Activated CD8-positive, alpha-beta T cell treated with anti-CD3 and anti-CD28 coated beads for 36 hours (primary cell): ENCODE measurements at places on chromosomes 1 and 21.

DNA sequence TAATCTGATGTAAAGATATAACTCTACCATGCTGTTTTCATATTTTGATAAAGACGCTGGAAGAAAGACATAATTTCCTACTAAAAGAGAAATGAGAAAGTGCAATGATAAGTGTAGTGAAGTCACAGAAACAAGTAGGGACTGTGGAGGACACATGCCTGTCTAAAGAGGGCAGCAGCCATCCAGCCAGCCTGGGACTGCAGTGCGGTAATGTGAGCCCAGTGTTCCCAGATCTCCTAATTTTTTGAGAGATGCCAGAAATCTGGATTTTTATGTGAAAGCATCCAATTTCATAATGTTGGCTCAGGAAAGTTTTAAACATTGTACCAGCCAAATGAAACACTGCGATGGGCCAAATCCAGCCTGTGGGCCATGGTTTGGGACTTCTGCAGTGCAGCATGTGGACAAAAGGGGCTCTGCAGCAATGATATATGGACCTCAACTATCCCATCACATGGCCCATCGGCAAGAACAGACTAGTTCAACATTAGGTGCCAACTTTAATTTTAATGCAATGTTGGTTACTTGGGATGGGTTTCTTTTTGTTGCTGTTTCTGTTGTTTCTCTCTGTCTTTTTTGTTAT is 329.5 kb downstream of the LTN1 start:
- no peaks in the 10 kb centered on the region for H3K27me3 ChIP-seq
- DNase-seq, result no peak
- H3K36me3 ChIP-seq, result no peaks in the 10 kb centered on the region
- no peak overlapping the region for H3K27ac ChIP-seq

DNA sequence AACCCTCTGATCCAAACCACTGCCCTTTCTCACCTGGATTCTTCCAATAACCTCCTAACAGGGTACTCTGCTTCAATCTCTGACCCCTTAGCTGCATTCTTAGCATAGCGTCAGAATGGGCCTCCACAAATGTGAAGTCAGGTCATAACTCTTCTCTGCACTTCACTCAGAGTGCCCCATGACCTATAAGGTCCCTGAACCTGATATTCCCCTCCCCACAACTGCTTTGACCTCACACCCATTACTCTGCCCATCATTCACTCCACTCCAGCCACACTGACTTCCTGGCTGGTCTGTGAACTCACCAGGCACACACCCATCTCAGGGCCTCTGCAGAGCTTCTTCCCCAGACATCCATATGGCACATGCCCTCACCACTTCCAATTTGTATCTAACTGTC is 141.9 kb downstream of the ZNF281 start:
- H3K36me3 ChIP-seq, result no peaks in the 10 kb centered on the region
- DNase-seq, result no peak
- no peak overlapping the region for H3K4me3 ChIP-seq
- no peaks in the 10 kb centered on the region for H3K4me1 ChIP-seq
- H3K27me3 ChIP-seq, result no peaks in the 10 kb centered on the region

GRCh38 chr1:203692565-203693470 is 66.2 kb downstream of the ATP2B4 start:
- no peaks in the 10 kb centered on the region for H3K27me3 ChIP-seq
- H3K4me3 ChIP-seq, result no peak overlapping the region
- H3K36me3 ChIP-seq, result no peaks in the 10 kb centered on the region
- peak overlapping the region; percentile 50 for H3K27ac ChIP-seq
- no peak for DNase-seq
- peaks cover 20% of the 10 kb centered on the region for H3K4me1 ChIP-seq

DNA sequence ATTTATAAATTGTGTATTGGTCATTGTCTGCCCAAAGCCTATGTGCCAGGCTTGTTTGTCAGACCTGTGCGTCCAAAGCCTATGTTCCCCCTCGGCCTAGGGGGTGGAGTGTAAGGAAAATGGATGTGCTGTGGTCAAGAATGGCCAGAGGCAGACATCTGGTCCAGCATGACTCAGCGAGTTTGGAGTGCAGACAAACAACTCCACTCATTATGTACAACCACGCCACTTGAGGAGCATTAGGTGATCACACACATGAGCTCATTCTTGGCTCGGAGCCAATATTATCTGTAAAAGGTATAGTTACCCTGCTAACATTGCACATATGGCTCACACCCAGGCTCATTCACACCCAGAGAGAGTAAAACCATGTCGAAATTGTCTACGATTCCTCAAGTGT is 1047.6 kb upstream of the ADGRL4 start:
- H3K36me3 ChIP-seq, result no peaks in the 10 kb centered on the region
- H3K4me3 ChIP-seq, result no peak overlapping the region
- H3K4me1 ChIP-seq, result no peaks in the 10 kb centered on the region

DNA sequence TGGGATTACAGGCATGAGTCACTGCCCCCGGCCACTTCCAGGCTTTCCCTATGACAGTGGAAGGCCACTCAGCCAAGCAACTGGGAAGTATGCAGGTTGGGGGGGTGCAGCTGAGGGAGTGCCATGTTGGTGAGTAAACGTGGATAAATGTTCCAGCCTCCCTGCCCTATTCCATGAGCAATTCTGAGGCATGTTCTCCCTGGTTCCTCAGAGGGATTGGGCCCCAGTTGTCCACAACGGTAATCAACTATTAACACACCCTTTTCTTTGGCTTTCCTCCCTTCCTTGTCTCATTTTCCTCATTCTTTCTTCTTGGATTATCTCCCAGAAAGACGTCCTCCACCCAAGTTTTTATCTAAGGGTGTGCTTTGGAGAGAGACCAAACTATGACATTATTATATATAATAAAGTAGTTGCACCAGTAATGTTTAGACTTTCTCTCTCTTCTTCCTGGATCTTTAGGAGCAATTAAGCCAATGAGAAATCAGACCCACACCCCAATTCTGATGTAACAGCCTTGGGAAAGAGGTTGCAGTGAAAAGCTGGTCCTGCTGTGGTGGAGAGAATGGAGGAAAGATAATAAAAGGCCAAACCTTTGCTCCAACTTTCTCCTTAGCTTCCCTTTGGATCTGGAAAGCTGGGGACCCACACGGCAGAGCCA is 6.8 kb upstream of the SLAMF9 start:
- H3K4me3 ChIP-seq, result no peak overlapping the region
- no peak overlapping the region for H3K27ac ChIP-seq
- H3K27me3 ChIP-seq, result peaks cover 4% of the 10 kb centered on the region
- DNase-seq, result no peak
- peaks cover 3% of the 10 kb centered on the region for H3K4me1 ChIP-seq

DNA sequence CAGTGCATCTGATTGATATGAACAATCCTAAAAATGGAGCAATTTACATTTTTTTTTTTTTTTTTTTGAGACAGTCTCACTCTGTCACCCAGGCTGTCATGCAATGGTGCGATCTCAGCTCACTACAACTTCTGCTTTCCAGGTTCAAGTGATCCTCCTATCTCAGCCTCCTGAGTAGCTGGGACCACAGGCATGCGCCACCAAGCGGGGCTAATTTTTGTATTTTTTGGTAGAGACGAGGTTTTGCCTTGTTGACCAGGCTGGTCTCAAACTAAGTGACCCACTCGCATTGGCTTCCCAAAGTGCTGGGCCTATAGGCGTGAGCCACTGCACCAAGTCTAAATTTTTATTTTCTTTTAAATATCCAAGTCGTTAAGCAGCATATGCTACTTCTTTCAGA is 109.0 kb downstream of the FAF1 start:
- DNase-seq, result no peak
- H3K27me3 ChIP-seq, result no peaks in the 10 kb centered on the region
- H3K4me3 ChIP-seq, result no peak overlapping the region

GRCh38 chr1:44025816-44026215 is 5.4 kb downstream of the SLC6A9 start:
- H3K4me3 ChIP-seq, result no peak overlapping the region
- peaks cover 11% of the 10 kb centered on the region for H3K36me3 ChIP-seq
- H3K27me3 ChIP-seq, result no peaks in the 10 kb centered on the region
- no peak overlapping the region for H3K27ac ChIP-seq
- H3K4me1 ChIP-seq, result peaks cover 18% of the 10 kb centered on the region

GRCh38 chr1:112575154-112575804 is 43.7 kb downstream of the ST7L start:
- H3K4me1 ChIP-seq, result no peaks in the 10 kb centered on the region
- peaks cover 13% of the 10 kb centered on the region for H3K36me3 ChIP-seq
- H3K27me3 ChIP-seq, result no peaks in the 10 kb centered on the region
- H3K27ac ChIP-seq, result no peak overlapping the region
- no peak for DNase-seq

- no peak overlapping the region for H3K27ac ChIP-seq
- H3K36me3 ChIP-seq, result no peaks in the 10 kb centered on the region
- DNase-seq, result no peak
- no peaks in the 10 kb centered on the region for H3K4me1 ChIP-seq
- no peaks in the 10 kb centered on the region for H3K27me3 ChIP-seq
- H3K4me3 ChIP-seq, result no peak overlapping the region
Measured at GRCh38 chr1:100657876-100658715, 61.4 kb upstream of the VCAM1 start.

DNA sequence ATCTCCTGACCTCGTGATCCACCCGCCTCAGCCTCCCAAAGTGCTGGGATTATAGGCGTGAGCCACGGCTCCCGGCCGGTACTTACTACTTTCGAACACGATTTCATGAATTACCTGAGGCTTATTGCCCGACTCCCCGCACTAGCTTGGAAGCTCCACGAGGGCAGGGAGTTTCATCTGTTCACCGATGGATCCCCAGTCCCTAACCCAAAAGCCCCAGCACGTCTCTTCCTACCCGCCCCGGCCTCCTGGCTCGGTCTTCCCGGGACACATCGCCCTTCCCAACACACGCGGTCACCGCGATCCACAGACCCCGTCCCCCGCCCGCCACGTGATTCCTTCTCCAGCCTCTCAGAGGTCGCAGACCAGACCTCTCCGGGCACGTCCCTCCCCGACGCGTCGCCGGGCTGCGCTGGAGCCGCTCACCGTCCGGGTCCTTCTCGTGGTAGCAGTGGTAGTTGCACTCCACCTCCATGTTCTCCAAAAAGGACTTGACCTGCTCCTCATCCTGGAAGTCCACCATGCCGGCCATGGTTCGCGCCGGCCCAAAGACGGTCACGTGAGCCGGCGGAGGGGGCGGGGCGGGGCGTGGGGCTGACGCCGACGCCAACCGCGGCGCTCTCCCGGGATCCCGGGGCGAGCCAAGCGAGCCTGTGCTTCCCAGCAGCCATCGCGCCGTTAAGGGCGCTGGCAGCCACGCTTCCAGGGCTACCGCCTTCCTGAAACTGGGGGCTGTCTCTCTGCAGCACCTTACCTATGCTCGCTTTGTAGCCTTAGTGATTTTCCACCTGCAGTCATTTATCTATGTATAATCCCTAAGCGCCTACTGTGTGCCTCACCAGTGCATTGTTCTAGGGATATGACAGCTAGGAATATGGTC is at the start of gene COA7:
Gene COA7 (minus strand): TSS at position 553 of the 880 bp plus-strand sequence. CDS start 21 bp downstream, at position 532.
- H3K27ac ChIP-seq, result peak within 1 kb of the TSS; percentile 88
- peak within 1 kb of the TSS; percentile 83 for H3K4me3 ChIP-seq
- H3K27me3 ChIP-seq, result no peaks in the 10 kb centered on the region
- peaks cover 29% of the 10 kb centered on the region for H3K4me1 ChIP-seq

DNA sequence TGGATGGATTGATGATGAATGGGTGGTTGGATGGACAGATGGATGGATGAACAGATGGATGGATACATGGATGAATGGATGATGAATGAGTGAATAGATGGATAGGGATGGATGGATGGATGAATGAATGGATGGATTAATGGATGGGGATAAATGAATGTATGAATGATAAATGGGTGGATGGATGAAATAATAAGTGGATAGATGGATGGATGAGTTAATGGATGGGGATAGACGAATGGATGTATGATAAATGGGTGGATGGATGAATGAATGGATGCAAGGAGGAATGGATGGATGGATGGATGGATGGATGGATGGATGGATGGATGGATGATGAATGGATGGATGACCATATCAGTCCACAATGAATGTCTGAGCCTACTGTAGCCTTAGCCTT is 381.9 kb downstream of the SETD4 start:
- H3K27me3 ChIP-seq, result peaks cover 7% of the 10 kb centered on the region
- no peak for DNase-seq
- no peaks in the 10 kb centered on the region for H3K36me3 ChIP-seq
- H3K27ac ChIP-seq, result no peak overlapping the region

DNA sequence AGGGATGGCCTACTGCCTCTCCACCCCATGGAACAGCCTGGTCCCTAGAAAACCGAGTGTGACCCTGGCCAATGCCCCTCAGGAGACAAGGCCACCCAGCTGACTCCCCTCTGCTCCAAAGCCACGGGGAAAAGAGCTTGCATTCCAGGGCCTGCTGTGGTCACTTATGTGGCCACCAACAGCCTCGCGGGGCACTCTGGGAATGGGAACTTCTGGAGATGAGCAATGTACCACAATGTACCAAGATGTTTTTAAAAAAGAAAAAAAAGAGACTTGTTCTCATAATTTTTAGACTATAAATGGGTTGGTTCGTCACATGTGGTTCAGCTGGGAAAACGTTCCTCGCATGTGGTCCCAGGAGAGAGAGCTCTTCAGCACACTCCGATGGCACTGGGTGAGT is 62.8 kb downstream of the SLC66A1 start:
- no peaks in the 10 kb centered on the region for H3K27me3 ChIP-seq
- H3K4me1 ChIP-seq, result peaks cover 39% of the 10 kb centered on the region
- no peak for DNase-seq
- no peak overlapping the region for H3K27ac ChIP-seq
- no peak overlapping the region for H3K4me3 ChIP-seq
- peaks cover 33% of the 10 kb centered on the region for H3K36me3 ChIP-seq

DNA sequence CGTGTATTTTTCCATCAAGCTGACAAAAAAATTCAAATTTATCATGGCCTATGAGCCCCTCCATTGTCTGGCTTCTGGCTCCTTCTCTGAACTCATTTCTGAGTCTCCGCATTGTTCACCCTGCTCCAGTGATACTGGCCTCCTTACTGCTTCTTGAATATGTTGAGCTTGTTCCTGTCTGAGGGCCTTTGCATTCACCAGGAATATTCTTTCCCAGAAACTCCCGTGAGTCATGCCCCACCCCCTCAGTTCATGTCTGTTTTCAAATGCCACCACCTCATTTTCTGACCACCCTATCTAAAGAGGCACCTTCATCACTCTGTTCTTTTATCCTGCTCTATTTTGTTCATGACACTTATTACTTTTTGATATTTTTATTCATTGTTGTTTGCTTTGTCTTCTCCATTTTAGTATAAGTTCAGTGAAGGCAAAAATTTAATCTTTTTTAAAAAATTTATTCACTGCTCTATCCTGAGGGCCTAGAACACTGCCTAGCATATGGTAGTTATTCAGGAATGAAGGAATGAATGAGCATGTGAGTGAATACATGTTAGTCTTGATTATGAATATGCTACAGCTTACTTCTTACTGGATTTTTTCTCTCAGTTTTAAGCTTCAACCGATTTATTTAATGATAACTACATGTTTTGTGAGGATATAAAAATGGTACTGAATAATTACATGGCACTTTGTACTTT is 140.4 kb upstream of the C1orf105 start:
- H3K27me3 ChIP-seq, result no peaks in the 10 kb centered on the region
- DNase-seq, result no peak
- no peaks in the 10 kb centered on the region for H3K36me3 ChIP-seq

- H3K4me1 ChIP-seq, result peaks cover 9% of the 10 kb centered on the region
- H3K27ac ChIP-seq, result no peak overlapping the region
- DNase-seq, result no peak
- H3K4me3 ChIP-seq, result no peak overlapping the region
- H3K36me3 ChIP-seq, result no peaks in the 10 kb centered on the region
Measured at GRCh38 chr1:115181231-115181630, 91.9 kb upstream of the TSPAN2 start.

GRCh38 chr1:26023826-26024225 is 2.3 kb downstream of the EXTL1 start:
- no peak for DNase-seq
- H3K36me3 ChIP-seq, result no peaks in the 10 kb centered on the region
- no peaks in the 10 kb centered on the region for H3K27me3 ChIP-seq

GRCh38 chr21:26881504-26882228 is 36.5 kb upstream of the ADAMTS1 start:
- no peak overlapping the region for H3K4me3 ChIP-seq
- H3K27ac ChIP-seq, result no peak overlapping the region
- DNase-seq, result no peak
- H3K36me3 ChIP-seq, result no peaks in the 10 kb centered on the region
- no peaks in the 10 kb centered on the region for H3K27me3 ChIP-seq
